ENCODE measurements at places on chromosomes 13 and 19.
A peak's percentile ranks its signal among the peaks of the same experiment; 100 is the strongest.

DNA sequence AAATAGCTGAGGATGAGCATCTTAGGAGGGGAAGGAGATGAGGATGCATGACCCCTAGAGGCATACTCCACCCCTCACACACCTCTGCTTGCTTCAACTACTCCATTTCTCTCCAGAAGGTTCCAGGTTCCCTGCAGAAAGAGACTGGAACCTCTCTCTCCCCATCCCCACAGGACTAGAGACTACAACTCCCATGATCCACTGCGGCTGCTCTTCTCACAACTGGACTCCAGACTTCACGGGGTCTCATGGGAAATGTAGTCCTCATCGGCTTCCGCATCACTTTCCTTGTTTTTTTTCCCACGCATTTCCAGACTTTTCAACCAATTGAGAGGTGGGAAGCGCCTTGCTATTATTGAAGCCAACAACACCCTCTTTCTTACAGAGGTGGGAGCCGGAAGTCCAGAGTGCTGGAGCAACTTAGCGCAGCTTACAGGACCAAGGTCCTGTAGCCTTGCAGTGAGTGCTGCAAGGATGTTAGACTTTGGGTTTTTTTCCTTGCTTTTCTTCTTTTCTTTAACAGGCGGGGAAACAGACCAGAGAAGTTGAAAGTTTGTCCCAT is 13.9 kb upstream of the CACNG6 start:
- DNase-seq: peak; percentile 64

- no peak for DNase-seq
Observed at GRCh38 chr13:73251626-73252265, 192.9 kb downstream of the KLF5 start.

DNA sequence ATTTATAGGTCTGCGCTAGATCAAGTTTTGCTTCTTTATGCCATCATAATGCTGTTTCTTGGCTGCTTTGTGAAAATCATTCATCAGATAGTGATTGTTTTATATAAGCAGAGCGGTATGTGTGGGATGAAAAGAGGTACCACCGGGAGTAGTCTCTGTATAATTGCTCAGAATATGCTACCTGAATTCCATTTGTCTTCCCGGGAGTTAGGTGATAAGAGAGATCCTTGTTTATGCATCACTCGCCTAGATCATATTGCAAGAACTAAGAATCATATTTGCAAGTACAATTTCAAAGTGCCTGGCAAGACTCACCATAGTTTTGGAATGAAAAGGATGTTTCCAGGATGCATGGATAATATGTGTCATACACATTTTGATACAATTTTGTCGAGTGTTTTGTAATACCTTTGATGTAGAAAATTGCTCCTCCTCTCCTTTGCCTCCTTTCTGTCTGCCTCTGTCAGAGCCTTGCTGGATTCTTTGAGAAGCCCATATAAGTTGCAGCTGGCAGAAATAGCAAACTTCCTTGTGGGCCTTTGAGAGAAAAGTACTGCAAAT is 1306.0 kb upstream of the SLC10A2 start:
- DNase-seq: no peak

GRCh38 chr19:18978616-18979015 is 37.6 kb upstream of the HOMER3 start:
- DNase-seq: peak; percentile 59

GRCh38 chr13:39521701-39522100 is 81.3 kb downstream of the LHFPL6 start:
- no peak for DNase-seq

DNA sequence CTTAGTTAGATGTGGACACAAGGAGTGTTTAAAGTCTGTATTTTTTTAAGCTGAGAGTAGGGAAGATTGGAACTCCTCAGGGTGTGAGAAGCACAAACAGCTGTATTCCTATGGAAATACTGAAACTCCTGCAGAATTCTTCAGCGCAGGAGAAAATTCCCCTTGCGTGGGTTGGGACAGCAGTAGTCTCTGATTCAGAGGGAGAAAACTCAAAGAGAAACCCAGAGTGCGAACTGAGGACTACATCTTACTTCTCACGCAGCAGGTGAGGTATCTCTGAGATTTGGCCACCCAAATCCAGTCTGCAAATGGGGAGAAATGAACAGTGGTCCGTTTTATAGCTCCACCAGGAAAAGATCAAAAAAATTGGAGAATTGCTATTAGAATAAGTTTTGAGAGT is 60.9 kb downstream of the FRY start:
- no peak for DNase-seq

DNA sequence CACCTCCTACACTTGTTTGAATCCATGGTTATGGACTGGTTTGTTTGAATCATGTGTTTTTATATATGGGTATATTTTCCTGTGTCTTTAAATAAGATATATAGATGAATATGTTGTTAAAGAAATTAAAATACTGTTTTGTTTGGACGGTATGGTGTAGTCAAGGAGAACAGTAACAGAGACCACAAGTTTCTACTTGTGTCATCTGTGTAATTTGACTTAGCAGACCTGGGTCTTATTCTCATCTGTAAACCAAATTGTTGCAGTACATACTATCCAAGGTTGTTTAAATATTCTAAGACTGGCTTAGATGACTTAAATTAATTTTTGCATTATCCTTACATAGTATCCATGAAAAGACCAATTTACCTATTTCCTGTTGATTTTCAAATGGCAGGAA is 361.1 kb upstream of the SLITRK1 start:
- DNase-seq: no peak

DNA sequence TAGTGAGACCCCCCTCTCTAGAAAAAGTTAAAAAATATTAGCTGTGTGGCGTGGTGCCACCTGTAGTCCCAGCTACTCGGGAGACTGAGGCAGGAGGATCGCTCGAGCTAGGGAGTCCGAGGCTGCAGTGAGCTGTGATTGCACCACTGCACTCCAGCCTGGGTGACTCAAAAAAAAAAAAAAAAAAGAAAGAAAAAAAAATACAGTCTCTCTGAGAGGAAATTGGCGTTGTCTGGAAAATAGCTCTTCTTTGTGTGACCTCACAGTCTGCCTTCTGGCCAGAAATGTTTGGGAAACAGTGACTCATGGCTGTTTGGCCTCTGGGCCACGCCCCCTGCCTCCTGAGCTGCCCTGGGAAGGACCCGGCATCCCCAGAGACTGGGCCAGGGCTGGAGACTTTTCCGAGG is 10.7 kb downstream of the MARCHF2 start:
- peak; percentile 95 for DNase-seq

- DNase-seq: no peak
Observed at GRCh38 chr13:104181526-104182231, 1115.5 kb upstream of the SLC10A2 start.

GRCh38 chr19:40612831-40613689 is 11.9 kb downstream of the LTBP4 start:
- no peak for DNase-seq

- DNase-seq: no peak
Observed at GRCh38 chr19:14427461-14427860, 5.6 kb upstream of the PKN1 start.

DNA sequence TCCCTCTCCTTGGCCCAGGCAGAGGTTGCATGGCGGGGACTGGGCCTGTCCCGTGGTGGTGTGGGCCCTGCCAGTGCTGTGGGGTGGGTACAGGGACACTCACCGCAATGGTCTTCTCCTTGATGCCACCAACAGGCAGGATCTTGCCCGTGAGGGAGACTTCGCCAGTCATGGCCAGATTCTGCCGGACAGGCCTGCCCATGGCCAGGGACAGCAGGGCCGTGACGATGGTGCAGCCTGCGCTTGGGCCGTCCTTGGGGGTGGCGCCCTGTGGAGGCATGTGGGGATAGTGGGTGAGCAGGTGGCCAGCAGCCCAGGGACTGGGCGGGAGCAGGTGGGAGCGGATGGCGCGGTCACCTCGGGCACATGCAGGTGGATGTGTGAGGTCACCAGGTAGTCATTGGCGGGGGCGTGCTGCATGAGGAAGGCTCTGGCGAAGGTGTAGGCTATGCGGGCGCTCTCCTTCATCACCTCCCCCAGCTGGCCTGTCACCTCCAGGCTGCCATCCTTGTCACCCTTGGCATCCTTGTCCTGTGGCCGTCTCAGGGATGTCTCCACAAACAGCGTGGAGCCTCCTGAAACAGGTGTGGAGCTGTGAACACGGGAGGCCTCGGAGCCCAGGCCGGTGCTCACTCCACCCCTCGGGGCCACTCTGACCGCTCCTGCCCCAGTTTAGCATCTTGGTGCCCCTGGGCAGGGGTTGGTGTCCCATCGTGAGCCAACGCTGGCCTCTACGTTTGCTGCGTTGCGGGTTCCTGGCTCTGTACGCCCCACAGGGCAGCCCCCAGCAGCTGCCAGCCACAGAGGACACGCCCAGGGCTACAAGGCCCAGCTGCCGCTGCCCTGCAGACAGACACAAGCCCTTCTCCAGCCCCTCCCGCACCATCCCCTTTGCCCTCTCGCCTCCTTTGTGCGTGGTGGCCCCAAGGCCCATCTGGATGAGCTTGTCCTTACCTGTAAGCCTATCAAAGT is 3.4 kb downstream of the RPL36 start:
- no peak for DNase-seq

DNA sequence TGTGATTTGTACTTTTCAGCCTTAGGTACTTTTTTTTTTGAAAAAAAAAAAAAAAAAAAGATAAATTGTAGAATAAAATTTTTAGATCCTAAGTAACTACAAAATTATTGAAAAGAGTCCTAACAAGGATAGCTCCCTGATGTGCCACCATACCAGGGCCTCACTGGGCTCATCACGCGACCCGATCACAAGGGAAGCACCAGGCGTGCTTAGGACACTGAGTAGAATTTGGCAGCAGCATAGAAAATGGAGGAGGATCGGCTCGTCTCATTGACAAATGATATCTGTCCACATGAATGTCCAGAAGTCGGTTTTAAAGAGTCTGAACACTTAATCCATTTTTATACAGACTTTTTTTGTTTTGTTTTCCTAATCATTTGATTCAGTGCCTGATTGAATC is 179.0 kb downstream of the STK24 start:
- no peak for DNase-seq

DNA sequence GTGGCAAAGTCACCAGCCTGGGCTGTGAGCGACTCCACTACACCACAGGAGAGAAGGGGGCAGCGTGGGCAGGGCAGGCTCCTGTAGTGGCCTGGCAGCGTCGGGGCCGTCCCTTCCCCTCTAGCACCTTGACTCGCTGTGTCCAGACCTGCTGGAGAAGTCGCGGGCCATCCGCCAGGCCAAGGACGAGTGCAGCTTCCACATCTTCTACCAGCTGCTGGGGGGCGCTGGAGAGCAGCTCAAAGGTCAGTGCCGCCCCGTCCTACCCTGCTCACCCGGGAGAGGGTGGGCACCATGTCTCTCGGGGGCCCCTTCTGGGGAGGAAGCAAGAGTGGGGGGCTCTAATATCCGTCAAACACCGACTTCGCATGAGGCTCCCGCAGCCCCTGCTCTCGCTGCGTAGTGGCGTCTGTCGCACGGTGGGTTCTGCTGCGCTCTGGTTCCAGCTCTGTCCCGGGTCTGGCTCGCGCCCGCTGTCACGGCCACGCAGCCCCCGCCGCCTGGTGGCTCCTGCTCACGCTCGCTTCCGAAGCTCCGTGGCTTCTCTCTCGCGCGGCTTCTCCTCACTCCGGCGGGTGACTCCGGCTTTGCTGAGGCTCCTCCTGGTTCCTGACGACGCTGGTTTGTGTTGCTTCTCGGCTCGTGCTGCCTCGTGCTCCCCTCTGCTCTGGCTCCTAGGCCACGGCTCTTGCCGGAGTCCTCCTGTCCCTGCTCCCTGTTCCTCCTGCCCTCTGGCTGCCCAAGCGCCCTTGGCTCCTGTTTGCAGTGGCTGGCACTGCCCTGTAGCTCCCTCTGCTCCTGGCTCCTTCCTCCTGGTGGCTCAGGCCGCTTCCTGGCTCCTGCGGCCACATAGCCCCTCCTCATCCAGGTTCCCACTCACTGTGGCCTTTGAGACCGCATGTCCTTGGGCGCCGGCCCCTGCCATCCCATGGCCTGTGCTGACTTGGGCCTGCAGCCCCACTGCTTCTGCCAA is 27.2 kb downstream of the MYH14 start:
- no peak for DNase-seq

DNA sequence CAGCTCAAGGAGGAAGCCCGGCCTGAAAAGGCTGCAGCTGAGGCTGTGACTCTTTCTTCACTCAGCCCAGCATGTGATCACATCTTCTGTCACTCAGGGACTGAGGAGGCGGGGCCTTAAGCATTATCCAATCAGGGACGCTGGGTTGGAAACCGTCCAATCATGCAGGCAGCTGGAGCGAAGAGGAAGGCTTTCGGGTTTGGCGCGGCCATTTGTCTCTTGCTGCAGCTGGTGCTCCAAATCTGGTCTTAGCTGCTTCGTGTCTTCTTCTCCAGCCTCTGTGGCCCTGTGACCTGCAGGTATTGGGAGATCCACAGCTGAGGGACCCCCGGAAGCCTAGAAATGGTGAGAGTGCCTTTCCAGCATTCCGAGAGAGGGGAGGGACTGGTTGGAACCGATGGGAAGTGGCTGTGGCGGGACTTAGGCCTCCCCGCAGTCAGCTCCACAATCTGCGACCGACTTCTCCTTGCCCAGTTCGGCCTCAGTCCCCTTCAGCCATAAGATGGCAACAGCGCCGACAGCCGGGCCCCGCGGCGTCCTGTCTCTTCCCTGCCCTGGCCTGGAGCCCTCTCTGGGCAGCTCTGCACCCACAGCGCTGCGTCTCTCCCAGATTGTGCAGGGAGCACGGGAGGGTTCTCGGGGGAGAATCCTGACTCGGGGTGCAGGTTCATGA is at the start of gene ZNF90:
Gene ZNF90, plus strand, starts transcription at position 210 of the 673 bp plus-strand sequence. Its CDS starts 133 bp downstream, at position 343.
- peak; percentile 98 for DNase-seq

GRCh38 chr19:21138130-21138529 is 3.7 kb upstream of the ZNF431 start:
- DNase-seq: no peak

GRCh38 chr13:109336730-109337129 is 449.7 kb downstream of the IRS2 start:
- peak; percentile 89 for DNase-seq

DNA sequence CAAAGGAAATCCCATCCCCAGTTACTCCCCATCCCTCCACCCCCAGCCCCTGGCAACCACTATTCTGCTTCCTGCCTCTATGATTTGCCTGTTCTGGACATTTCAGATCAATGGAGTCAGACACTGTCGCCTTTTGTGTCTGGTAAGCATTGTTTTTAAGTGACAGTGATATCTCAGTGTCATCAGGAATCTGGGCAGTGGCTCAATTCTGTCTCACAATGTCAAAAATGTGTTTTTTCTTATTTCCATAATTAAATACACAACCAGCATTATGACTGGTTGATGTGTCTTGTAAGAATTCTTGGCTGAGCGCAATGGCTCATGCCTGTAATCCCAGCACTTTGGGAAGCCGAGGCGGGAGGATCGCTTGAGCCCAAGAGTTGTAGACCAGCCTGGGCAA is 20.2 kb upstream of the PGLS start:
- DNase-seq: no peak

DNA sequence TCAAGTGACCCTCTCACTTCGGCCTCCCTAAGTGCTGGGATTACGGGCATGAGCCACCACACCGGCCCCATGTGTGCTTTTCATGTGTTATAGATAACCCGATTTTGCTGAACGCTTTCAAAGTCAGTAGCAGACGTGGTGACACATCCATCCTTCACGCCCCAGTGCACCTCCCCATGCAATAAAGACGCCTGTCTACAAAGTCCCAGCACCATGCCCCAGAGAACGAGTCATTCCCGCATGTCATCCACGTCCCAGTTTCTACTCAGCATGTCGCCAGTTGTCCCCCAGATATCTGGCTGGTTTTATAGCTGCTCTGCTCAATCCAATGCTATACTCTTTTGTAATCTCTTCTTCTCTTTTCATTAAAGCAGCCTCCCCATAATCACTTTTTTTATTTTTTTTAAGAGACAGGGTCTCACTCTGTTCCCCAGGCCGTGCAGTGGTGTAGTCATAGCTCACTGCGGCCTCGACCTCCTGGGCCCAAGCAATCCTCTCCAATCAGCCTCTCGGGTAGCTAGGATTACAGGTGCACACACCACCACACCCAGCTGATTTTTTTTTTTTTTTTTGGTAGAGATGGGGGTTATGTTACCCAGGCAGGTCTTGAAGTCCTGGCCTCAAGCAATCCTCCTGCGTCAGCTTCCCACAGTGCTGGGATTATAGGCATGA is 42.5 kb downstream of the DNM2 start:
- DNase-seq: peak; percentile 95

Data from kidney tubule cell (primary cell).